ENCODE measurements at places on chromosomes 7 and 10. TPM values are rescaled to one million over a fixed set of nuclear protein-coding genes. Genes with fewer than 3 reads are reported as not detected.

Gene GLCCI1
- 30.2 TPM for total RNA-seq

Gene POLR2J3
- total RNA-seq: 31.3 TPM

Gene ITGA8
- total RNA-seq: 0.68 TPM

Gene ZNF438
- total RNA-seq: 15.3 TPM

Gene DNA2
- 7.6 TPM for total RNA-seq

Gene ELMO1
- 36.5 TPM for total RNA-seq

Gene ALOX5
- total RNA-seq: 13.7 TPM

Gene CYP2C19
- 0.24 TPM for total RNA-seq

Gene PKD2L1
- total RNA-seq: 1.6 TPM

Gene C7orf57
- total RNA-seq: 2.8 TPM

Gene GLI3
- total RNA-seq: 3.8 TPM

Gene C7orf25
- 21.2 TPM for total RNA-seq

GRCh38 chr7:68476966-68477365 lies 1121.3 kb upstream of the AUTS2 start:
- no peaks in the 10 kb centered on the region for H3K4me1 ChIP-seq
- no peak for DNase-seq
- H3K36me3 ChIP-seq: no peaks in the 10 kb centered on the region
- H3K27me3 ChIP-seq: no peaks in the 10 kb centered on the region

DNA sequence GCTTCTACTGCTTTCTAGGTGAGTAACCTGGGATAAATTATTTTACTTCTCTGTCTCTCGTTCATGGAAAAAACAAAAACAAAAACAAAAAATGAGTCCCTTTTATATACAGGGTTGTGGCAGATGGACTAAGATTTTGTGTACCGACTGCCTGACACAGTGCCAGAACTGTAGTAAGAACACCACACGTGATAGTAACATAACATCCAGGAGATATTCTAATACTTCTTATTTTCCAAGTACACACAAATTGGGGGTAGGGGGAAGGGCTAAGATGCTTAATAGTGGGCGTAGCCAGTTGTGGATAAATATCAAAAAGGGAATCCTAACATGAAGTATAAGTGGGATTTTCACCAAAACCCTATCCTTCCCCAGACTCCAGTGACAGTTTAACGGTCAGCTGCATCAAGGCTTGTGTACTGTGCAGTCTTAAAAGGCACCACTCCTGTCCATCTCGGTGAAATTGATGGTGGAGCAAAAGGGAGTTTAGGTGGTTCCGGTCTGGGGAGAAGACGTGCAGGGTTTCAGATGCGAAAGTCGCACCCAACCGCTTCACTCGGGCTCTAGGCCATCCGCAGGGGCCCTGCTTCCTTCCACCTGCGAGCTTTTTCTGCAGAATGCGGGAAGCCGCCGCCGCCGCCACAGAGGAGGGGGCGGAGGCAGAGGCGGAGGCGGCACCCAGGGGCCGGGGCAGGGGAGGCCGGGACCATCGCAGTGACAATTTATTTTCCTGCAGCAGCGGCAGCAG lies at the start of gene STAMBPL1:
TSS of gene STAMBPL1 (plus strand) at position 712 of the 748 bp plus-strand sequence. CDS start 21,464 bp downstream, outside the sequence.
- peak; percentile 44 for DNase-seq
- H3K27me3 ChIP-seq: no peaks in the 10 kb centered on the region
- H3K36me3 ChIP-seq: no peaks in the 10 kb centered on the region

DNA sequence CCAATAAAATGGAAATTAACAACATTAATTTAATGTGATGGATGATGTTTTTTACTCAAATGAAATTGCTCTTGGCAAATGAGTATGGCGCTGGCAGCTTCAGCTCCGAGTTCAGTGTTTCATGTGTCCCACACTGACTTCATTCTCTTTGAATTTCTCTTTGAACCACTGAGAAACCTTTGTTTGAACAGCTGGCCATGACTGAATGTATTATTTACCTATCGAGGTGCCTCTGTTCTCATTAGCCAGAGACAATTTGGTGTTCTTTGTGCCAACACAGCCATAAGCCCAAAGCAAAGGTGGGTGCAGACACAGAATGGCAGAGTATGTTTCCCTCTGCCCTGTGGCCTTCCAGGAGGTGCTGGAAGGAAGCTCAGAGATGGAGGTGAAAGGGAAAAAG lies 42.1 kb downstream of the TMEM178B start:
- no peaks in the 10 kb centered on the region for H3K36me3 ChIP-seq
- H3K4me1 ChIP-seq: no peaks in the 10 kb centered on the region
- DNase-seq: no peak
- H3K27ac ChIP-seq: no peak overlapping the region
- H3K4me3 ChIP-seq: no peak overlapping the region
- H3K27me3 ChIP-seq: no peaks in the 10 kb centered on the region

- no peak for DNase-seq
- H3K27ac ChIP-seq: no peak overlapping the region
- H3K27me3 ChIP-seq: no peaks in the 10 kb centered on the region
- no peaks in the 10 kb centered on the region for H3K4me1 ChIP-seq
- H3K4me3 ChIP-seq: no peak overlapping the region
- no peaks in the 10 kb centered on the region for H3K36me3 ChIP-seq
Measured at GRCh38 chr10:109912335-109913281, 10.7 kb downstream of the XPNPEP1 start.

DNA sequence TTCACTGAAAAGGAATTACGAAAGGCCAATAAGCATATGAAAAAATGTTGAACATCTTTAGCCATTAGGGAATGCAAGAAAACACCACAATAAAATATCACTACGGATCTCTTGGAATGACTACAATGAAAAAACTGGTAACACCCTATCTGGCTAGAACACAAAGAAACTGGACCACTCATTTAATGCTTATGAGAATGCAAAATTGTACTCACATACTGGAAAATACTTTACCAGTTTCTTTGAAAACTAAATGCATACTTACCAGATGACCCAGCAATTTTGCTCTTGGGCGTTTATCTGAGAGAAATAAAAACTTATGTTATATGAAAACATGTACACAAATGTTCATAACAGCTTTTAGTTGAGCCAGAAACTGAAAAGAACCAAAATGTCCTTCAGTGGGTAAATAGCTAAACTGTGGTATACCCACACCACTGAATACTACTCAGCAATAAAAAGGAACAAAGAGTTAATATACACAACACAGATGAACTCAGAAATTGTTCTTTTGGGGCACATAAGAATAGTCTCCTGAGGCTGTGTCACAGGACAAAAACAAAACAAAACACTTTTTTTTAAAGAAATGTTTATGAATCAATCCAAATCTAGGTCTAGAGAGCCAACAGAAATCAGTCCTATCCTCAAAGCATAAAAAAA lies 23.5 kb downstream of the CNOT4 start:
- H3K27ac ChIP-seq: no peak overlapping the region
- H3K36me3 ChIP-seq: no peaks in the 10 kb centered on the region
- H3K27me3 ChIP-seq: no peaks in the 10 kb centered on the region
- H3K4me1 ChIP-seq: peaks cover 14% of the 10 kb centered on the region
- no peak for DNase-seq
- H3K4me3 ChIP-seq: no peak overlapping the region

DNA sequence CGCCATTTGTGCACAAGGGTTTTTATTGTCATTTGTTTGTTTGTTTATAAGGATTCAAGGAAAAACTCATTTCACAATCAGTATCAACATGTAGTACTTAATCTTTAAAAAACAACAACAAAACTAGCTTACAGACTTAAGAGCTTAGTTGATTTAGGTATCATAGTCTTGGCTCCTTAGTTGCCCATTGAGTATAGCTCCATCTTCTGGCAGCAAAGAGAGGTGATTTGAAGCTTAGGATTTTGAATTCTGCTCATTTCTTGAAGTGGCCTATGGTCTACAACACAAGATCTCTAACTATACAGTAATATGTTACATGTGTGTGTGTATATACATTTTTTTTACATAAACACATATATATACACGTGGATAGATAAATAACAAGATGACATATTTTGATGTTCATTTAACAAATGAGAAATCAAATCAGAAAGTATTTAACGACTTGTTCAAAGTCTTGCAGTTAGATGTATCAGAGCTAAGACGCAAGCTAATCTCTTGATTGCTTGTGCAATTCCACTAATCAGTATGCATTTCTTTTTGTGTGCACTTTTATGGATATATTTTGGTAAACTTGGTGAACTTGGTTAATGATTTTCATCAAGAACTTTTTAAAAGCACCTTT lies 307.3 kb downstream of the CAMK1D start:
- H3K27me3 ChIP-seq: no peaks in the 10 kb centered on the region
- no peak for DNase-seq
- no peaks in the 10 kb centered on the region for H3K36me3 ChIP-seq
- H3K27ac ChIP-seq: no peak overlapping the region
- H3K4me1 ChIP-seq: peaks cover 5% of the 10 kb centered on the region
- no peak overlapping the region for H3K4me3 ChIP-seq

DNA sequence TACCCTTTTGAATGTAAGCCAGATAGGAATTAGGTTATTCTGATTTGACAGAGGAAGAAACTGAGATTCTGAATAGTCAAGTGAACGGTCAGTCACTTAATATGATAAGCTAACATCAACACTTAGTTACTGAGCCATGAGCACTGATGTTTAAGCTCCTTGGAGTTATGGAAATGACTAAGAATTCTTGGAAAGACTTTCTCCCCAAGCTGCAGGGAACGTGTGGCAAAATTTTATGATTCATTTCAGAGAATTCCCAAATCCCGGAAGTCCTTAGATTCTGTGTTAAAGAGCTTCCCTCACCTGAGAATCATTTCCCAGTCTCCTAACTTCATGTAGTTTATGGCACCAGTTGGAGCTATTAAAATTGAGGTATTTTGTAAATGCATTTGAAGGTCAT lies 330.9 kb downstream of the XPNPEP1 start:
- H3K36me3 ChIP-seq: no peaks in the 10 kb centered on the region
- H3K4me1 ChIP-seq: no peaks in the 10 kb centered on the region
- DNase-seq: no peak
- no peak overlapping the region for H3K4me3 ChIP-seq
- H3K27me3 ChIP-seq: no peaks in the 10 kb centered on the region

- no peak for DNase-seq
- no peak overlapping the region for H3K4me3 ChIP-seq
- peak overlapping the region; percentile 5 for H3K27ac ChIP-seq
- H3K36me3 ChIP-seq: no peaks in the 10 kb centered on the region
- no peaks in the 10 kb centered on the region for H3K27me3 ChIP-seq
- no peaks in the 10 kb centered on the region for H3K4me1 ChIP-seq
Measured at GRCh38 chr7:16967300-16967811, 85.6 kb upstream of the AGR3 start.

- H3K4me1 ChIP-seq: peaks cover 6% of the 10 kb centered on the region
- no peaks in the 10 kb centered on the region for H3K27me3 ChIP-seq
- DNase-seq: no peak
- H3K4me3 ChIP-seq: peak overlapping the region; percentile 71
- peak overlapping the region; percentile 48 for H3K27ac ChIP-seq
Measured at GRCh38 chr7:102396710-102397019, 502 bp downstream of the PRKRIP1 start.

DNA sequence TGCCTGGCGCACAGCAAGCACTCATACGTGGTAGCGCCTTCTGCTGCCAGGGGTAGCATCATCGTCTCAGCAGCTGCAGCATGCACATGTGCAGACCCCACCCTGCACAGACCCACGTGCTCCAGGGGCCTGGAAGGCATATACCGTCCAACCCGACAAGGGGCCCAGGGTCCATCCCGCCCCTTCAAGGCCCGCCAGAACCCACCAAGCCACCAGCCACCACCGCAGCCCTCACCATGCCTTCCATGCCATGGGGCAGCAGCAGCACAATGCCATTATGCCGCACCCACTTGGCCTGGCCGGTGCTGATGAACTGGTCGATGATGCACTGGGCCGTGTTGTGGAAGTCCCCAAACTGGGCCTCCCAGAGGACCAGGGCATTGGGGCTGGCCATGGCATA lies 22.7 kb downstream of the OGDHL start:
- no peak overlapping the region for H3K4me3 ChIP-seq
- DNase-seq: no peak
- no peak overlapping the region for H3K27ac ChIP-seq
- no peaks in the 10 kb centered on the region for H3K4me1 ChIP-seq
- H3K27me3 ChIP-seq: no peaks in the 10 kb centered on the region

- H3K4me3 ChIP-seq: no peak overlapping the region
- no peak overlapping the region for H3K27ac ChIP-seq
- peak; percentile 1 for DNase-seq
- H3K36me3 ChIP-seq: no peaks in the 10 kb centered on the region
Measured at GRCh38 chr10:12509016-12509793, 159.9 kb downstream of the CAMK1D start.

DNA sequence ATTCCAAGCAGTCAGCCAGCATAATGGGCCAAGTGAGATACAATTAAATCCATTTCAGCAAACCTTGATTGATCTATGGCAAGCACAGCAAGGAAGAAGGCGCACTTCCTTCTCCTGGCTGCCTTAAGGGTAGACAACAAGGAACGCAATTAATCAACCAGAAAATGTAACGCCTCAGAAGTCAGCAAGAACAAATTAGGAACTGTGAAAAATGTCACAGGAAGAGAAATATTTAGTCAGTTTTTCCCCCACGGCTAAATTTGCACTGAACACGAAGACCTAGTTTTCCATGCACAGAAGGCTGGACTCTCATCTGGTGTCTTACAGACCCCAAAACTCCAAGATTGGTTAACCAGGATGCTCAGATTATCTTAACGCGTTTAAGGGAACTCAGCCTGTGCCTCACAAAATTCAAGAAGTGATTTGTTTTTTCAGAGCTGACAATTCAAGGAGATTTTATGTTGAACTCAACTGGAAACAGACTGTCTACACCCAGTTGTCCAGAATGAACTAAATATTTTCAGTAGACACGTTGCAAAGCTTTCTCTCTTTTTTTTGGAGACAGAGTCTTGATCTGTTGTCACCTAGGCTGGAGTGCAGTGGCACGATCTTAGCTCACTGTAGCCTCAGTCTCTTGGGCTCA lies 14.2 kb downstream of the SNX8 start:
- no peaks in the 10 kb centered on the region for H3K27me3 ChIP-seq
- no peak for DNase-seq
- H3K4me3 ChIP-seq: no peak overlapping the region
- H3K36me3 ChIP-seq: no peaks in the 10 kb centered on the region
- peaks cover 4% of the 10 kb centered on the region for H3K4me1 ChIP-seq

DNA sequence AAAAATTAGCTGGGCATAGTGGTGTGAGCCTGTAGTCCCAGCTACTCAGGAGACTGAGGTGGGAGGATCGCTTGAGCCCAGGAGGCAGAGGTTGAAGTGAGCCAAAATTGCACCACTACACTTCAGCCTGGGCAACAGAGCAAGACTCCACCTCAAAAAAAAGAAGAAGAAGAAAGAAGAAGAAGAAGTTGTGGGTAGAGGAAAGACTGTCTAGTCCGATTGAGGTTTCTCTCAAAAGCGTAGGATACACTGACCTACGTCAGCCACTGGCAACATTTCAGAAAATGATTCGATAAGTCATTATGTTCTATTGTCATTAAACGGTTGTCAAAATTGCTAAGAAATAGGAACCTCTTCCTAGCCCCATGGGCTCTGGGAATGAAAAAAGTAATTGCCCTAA lies 22.3 kb upstream of the RHBDD2 start:
- H3K27me3 ChIP-seq: no peaks in the 10 kb centered on the region
- no peaks in the 10 kb centered on the region for H3K4me1 ChIP-seq
- DNase-seq: no peak
- H3K27ac ChIP-seq: no peak overlapping the region

- no peak overlapping the region for H3K27ac ChIP-seq
- H3K4me3 ChIP-seq: no peak overlapping the region
- H3K4me1 ChIP-seq: no peaks in the 10 kb centered on the region
- H3K36me3 ChIP-seq: no peaks in the 10 kb centered on the region
- no peak for DNase-seq
Measured at GRCh38 chr10:77457721-77458120, 179.9 kb downstream of the KCNMA1 start.
